ENCODE measurements at places on chromosomes 7 and 10.

GRCh38 chr7:54995166-54995565 is 23.7 kb upstream of the EGFR start:
- DNase-seq, result no peak

- DNase-seq, result no peak
These were observed 3.3 kb upstream of the NPTX2 start for GRCh38 chr7:98613601-98614425.

DNA sequence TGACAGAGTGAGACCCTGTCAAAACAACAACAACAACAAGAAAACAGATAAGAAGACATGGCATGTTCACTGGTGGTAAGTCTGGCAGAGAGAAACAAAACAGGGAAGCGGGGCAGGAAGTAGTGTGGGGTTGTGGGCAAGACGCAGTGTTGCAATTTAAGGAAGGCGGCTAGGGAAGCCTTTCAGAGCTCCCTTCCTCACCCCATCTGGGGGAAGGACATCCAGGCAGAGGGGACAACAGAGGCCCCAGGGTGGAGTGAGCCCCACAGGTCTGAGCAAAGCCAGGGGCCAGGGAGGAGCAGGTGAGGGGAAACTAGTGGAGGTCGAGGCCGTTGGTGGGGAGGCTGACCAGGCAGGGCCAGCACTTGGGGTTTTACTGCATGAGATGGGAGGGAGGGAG is 16.8 kb downstream of the LAT2 start:
- DNase-seq, result no peak

GRCh38 chr10:79345241-79346011 is 1.8 kb upstream of the PPIF start:
- DNase-seq, result no peak

- DNase-seq, result no peak
These were observed 215.7 kb upstream of the CDC14C start for GRCh38 chr7:48708635-48709034.

DNA sequence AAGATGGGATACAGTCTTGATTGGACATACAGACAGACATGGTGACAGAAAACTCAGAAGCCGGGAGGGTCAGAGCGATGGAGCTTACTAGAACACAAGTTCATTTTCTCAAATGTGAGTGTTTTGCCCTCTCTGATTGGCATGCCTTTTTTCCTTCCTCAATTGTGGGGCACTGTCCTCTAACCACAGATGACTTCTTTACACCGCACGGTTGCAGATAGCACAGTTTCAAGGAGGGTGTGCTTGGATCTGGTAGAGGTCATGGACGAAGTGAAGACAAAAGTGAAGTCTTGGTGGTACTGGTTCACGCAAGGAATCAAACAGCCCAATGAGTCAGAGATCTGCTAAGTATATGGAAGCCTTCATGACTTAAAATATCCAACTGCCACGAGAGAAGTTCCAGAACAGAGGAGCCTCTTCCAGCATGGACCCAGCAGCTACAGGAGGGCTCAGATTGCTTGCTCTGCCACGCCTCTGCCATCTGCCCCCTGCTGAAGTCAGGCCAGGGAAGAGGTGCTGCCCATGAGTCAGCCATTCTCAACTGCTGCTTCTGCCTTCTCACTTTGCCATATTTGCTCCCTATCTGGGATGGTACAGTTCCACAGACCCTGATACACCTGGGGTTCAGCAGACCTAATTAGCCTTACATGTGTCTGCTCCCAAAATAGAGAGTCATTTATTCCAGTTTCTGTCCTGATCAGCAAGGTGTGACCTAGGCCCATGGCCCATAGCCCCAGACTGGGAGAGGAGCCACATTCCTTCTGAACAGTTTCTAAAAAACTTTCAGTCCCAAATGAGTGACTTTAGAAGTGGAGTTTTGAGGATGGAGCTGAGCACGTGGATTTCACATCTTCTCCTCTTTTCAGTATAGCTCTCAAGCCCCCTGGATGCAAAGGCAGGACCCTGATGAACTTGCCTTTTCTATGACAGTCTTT is 413.8 kb downstream of the KCNMA1 start:
- no peak for DNase-seq

DNA sequence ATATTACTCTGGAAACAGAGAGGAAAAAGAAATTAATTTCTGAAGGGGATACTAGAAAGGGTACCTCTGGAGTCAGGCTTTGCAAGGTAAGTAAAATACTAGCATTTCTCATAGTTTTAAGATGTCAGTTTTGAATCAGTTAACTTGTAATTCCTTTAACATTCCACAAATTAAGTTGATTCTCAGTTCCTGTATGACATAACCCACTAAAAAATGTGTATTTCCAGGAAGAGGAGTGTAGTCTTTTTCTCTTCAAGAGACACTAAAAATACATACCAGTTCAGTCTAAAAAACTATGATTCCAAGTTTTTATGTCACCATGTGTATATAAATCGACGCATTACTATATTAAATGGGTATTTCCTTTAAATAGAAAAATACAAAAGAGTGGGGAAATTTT is 113.2 kb downstream of the CDK6 start:
- peak; percentile 19 for DNase-seq

DNA sequence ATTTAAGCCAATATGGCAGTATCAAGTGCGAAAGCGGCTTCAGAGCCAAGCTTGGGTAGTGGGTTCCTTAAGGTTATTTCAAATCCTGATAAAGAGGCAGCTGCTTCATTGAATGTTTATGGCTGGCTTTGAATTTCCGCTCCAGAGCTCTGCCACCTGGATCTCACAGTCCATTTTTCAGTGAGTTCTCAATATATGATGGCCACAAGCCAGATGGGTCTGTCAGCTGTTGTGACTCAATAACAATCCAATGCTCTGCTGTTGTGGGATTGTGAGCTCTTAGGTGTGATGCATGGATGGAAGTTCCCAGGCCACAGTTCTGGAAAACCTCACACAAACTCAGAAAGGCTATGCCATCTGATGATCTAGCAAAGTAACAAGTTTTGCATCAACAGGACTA is 743.8 kb upstream of the LRRN3 start:
- DNase-seq, result no peak

DNA sequence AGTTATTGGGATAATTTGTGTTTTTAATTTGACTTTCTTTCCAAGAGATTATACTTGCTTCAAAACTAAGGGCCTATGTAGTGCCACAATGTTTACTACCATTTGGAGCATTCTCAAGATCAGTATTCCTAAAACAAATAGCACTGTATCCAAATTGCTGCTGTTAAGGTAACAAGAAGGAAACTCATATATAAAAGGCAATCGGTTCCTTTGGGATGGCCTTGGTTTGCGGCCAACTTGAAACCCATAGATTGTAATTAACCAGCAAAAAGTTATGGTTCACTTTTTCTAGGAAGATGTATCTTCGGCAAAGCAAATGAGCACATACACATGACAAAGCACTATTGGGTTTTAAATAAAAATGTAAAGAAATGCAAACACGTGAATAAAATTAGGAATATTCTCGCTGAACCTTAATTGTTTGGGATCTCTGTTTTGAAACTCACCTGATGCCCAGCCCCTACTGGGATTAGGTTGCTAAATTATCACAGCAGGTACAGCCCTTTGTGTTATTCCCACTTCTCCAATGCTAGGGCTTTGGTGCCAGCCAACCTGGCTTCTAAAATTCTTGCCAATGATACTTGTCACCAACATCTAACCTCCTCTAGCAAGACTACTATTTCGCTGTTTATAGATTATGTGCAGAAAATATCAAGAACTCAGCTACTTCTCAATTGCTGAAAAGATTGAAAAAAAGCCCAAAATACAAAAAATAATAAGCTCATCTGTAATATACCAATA is 16.0 kb downstream of the CDNF start:
- DNase-seq, result no peak

GRCh38 chr10:34702093-34702937 is 112.8 kb downstream of the PARD3 start:
- no peak for DNase-seq

DNA sequence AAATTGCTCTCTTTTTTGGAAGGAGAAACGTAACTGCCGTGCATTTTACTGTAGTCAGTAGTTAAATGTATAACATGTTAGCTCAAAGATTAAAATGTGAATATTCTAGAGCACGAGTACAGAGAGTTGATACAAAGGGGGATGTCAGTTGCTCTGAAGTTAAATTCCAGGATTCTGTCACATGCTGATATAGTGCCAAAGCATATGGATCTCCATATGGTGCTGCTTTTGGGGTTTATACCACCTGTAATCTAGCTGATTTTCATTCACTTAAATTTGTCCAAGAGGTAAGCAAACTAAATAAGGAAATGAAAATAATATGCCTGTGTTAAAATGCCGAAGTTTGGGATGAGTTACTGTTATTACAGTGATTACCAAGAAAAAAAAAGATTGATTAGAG is 298.6 kb downstream of the EXOC4 start:
- no peak for DNase-seq

- no peak for DNase-seq
These were observed 201.1 kb upstream of the HDAC9 start for GRCh38 chr7:18294411-18294810.

GRCh38 chr7:67505449-67505848 is 508.8 kb downstream of the TYW1 start:
- no peak for DNase-seq

GRCh38 chr7:130353196-130353595 is 8.6 kb downstream of the CPA5 start:
- no peak for DNase-seq

- DNase-seq, result no peak
These were observed 3.0 kb upstream of the EBF3 start for GRCh38 chr10:129966889-129967578.

DNA sequence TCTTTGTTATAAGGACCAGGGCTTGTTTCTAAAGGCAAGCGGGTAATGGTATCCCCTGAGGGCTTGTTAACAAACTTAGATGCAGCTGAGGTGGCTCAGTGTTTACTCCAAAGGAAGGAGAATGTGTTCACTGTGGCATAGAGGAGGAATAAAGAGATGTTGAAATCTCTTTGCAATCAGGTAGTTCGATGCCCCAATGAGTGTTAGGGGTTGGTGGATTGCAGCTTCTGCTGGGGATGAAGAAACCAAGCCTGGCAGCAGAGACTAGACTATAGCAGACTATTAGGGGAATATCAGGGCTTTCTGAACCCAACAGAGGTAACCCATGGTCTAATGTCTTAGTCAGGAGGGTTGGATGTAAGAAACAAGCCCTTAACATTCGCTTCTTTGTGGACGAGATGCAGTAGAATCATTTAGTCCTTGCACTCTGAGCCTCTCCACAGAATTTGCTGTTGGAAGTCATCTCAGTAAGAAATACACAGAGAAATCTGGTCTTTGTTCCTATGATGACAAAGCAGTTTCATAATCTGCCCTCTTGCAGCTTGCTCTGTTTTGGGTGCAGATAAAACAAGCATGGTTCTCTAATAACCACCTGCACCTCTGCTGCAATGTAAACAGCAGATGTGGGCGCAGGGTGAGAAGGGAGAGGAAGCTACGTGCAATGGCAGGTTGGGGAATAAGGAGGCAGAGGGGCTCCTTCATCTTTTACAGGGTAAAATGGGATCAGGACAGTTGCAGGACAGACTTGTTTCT is 108.6 kb downstream of the NRF1 start:
- DNase-seq, result no peak

- DNase-seq, result no peak
These were observed 815 bp downstream of the GIMAP8 start for GRCh38 chr7:150451097-150451793.

- DNase-seq, result no peak
These were observed 106.9 kb upstream of the GNAI1 start for GRCh38 chr7:80027611-80028173.

GRCh38 chr7:103695521-103695920 is 249.5 kb upstream of the SLC26A5 start:
- DNase-seq, result no peak

GRCh38 chr10:11437391-11438142 is 173.9 kb downstream of the USP6NL start:
- DNase-seq, result no peak

DNA sequence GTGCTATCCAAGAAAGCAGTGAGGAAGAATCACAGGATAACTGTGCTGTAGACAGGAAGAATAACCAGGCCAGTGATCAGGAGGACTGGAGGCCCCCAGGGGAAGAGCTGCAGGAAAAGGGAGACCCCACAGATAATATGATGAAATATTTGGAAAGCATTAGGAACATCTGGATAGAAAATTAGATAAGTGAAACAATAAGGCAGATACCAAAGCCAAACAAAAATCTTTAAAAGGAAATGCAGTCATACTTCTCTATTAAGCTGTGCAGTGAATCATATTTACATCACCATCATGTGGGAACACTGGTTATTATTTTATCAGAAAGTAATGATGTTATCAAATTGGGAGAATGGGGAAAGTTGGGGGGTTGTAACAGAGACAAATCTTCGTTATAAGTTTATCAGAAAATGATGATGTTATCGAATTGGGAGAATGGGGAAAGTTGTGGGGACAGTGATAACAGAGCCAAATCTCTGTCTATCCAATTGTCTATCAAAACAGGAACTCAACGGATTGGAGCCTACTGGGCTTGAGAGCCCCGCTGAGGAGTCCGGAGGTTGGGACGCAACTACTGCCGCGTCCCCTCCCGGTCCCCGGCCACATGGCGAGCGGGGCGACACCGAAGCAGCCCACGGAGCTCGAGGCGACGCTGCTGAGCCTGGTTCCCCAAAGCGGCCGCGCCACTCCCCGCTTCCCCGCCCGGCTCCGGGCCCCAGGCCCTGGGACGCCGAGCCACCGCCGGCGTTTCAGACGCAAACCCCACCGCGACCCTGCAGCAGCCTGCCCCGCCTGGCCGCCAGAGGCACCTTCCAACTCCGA is 14.0 kb upstream of the RALA start:
- DNase-seq, result peak; percentile 70

DNA sequence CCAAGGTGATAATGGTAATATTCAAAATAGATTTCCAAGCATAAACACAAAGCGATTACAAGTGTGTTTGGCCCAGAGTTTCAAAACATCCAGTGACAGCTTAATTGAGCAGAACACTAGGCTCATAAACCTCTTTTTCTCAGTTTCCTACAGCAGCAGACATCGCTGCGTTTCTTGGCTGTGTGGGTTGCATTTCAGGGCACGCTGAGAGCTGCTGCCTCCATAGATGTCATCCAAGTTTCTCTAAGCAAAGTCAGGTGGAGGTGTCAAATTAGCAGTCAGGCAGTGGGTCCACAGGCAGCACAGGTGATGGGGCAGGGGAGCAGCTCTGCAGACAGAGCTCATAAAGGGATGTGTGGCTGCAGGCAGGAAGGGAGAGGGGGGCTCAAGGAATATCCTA is 50.5 kb upstream of the COL13A1 start:
- DNase-seq, result no peak

- no peak for DNase-seq
These were observed 21.7 kb downstream of the RSU1 start for GRCh38 chr10:16795410-16796073.

DNA sequence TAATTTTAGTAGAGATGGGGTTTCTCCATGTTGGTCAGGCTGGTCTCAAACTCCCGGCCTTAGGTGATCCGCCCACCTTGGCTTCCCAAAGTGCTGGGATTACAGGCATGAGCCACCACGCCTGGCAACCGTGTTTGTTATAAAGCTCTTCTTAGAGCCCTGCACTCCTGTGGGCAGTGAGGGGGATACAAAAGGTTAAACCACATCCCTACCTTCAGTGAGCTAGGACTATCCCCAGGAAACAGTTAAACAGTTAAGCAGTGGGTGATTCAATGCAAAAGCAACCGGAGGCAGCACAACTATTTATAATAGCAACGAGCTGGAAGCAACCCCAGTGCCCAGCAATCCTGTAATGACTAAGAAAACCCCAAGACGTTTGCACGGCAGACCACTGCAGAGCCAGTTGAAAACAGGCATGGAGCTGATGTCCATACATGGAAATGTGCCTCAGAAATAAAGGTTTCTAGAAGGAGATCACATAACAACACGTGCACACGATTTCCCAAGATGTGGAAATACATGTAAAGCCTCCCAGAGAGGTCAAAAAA is 107.2 kb upstream of the LYZL2 start:
- DNase-seq, result peak; percentile 90

- DNase-seq, result no peak
These were observed 44.2 kb upstream of the PIK3AP1 start for GRCh38 chr10:96764425-96765060.

GRCh38 chr7:12761111-12761510 is 73.7 kb downstream of the ARL4A start:
- no peak for DNase-seq
